ENCODE measurements at places on chromosomes 4 and X.

DNA sequence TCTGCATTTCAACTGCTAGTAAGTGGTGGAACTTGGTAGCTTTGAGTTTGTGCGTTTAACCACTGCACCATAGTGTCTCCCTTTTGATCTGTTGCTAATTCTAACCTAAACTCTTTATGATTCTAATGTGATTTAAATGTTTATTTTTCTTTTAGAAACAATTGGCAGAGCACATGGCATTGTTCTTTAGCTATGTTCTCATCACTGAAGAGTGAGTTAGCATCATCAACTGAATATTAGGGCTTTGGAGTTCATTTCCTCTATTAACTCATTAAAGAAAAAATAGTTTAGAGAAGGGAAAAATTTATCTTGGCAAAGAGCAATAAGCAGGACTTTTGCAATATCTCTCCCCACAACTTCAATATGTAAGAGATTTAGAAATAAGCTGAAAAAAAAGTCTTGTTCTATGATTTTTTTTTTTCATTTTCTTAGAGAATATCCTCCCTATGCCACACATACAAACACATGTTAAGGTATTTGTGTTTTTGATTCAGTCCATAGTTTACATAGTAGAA, 25.7 kb downstream of the CPEB2 start:
- DNase-seq = no peak

GRCh38 chr4:88208156-88208555, 49.7 kb upstream of the ABCG2 start:
- DNase-seq = no peak

DNA sequence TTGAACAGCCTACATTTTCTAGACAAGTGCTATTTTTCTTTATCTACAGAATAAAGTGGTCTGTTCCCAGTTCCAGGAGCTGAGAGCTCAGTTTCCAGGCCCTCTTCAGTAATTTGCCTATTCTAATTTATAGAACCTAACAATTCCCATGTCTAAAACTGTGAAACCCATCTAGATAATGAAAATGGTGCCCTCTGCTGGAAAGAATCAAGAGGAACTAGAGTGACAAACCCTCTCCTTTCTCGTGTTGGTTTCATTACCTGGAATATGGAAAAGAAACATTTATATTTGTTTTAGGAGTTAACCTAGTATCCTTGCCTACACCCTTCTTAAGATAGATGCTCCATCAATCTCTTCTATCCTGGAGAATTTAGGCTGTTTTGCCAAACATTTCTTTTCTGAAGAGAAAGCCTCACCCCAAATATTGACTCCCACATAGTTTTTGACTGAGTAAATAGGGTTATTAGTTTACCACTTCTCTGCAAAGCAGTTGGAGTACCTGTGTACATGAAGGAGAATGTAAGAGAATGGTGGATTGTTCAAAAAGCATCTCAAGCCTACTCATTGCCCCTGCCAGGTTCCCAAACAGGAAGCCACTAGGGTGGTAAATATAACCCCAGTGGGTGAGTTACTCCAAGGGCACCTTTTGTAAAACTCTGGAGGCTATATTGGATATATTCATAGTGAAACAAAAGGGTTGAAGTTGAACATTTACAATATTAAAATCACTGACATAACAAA, 121.6 kb downstream of the RASL11B start:
- DNase-seq = no peak

- no peak for DNase-seq
Measured at GRCh38 chr4:185036019-185036418, 17.7 kb downstream of the HELT start.

- no peak for DNase-seq
Measured at GRCh38 chr4:76090241-76090691, 15.8 kb downstream of the ART3 start.

GRCh38 chr4:130814896-130815295, 1718.9 kb downstream of the C4orf33 start:
- DNase-seq = no peak
